ENCODE measurements at places on chromosomes 4 and X.

- no peak for DNase-seq
Observed at GRCh38 chr4:138005486-138005885, 236.7 kb downstream of the SLC7A11 start.

GRCh38 chr4:151830168-151830567 is 69.4 kb upstream of the GATB start:
- no peak for DNase-seq

DNA sequence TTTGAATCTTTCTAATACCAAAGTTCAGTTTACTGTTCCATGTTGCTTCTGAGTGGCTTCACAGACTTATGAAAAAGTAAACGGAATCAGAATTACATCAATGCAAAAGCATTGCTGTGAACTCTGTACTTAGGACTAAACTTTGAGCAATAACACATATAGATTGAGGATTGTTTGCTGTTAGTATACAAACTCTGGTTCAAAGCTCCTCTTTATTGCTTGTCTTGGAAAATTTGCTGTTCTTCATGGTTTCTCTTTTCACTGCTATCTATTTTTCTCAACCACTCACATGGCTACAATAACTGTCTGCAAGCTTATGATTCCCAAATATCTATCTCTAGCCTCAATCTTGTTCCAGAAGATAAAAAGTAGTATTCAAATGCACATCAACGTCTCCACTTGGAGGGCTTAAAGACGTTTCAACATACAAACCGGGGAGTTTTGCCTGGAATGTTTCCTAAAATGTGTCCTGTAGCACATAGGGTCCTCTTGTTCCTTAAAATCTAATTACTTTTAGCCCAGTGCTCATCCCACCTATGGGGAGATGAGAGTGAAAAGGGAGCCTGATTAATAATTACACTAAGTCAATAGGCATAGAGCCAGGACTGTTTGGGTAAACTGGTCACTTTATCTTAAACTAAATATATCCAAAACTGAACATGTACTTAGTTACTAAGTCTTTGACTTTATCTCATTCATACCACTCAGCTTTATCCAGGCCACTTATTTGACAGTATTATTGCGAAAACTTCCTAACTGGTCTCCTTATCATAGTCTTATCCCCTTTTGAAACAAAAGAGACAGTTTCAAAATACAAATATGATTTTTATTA is 3.6 kb upstream of the AFP start:
- DNase-seq: no peak

DNA sequence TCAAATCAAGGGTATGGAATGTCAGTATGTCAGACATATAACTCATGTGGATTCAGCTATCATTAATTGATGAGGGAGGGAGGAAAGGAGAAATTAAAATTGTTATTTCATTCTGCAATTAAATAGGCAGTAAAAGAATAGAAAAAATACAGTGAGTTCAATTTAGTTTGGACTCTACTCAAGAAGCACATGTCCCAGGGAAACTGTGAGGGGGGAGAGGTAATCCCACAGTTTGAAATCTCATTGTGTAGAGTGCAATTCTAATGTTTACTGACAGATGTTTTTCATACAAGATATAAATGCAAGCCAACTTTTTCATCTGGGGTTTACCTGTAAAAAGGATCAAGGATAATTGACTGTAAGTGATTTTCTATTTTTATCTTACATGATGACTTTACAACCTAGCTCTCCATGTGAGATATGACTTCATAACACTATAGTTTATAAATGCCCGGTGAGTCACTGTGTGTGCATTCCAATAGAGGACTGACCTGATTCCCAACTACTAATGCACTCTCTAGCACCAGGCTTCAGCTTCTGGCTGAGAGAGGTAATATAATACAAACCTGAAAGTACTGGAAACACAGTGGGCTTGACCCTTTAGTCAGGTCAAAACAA is 35.2 kb upstream of the SCD5 start:
- no peak for DNase-seq

DNA sequence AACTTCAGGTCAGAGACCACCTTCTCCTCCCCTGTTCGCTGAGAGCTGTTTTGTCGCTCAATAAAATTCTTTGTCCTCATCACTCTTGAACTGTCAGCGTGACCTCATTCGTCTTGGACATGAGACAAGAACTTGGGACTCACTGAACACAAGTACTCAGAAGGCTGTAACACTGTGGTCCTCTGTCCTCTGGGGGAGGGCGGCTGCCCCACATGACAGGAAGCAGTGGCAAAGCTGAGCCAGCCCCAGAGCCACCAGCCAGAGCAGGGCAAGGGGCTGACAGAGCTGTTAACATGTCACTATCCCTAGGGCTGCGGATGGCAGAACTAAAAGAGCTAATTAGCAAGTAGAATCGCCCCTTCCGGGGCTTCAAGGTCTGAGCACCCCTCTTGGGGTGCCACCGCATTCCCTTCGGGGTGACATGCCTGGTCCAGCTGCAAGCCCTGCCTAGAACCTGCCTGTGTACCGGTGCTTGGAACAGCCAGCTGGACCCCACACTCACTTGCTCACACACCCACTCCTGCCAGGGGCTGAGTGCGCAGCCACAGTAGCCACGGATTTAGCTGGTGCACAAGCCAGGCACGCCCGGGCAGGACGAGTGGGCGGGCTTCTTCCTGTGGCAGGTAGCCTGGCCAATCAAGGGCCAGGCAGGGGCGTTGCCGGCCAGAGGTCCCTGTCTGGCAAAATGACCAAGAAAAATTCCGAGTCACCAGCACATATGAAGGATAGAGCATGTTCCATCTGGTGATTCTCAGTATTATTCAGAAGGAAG is 648.6 kb upstream of the AGA start:
- no peak for DNase-seq

Measured in vagina (tissue), 2 donors.